Activated CD4-positive, alpha-beta memory T cell treated with anti-CD3 and anti-CD28 coated beads, Interleukin-2, amount 10 ng/mL, durations not matched to agents 7 days and 5 days (primary cell): ENCODE measurements at places on chromosomes 11 and 22. TPM values are rescaled to one million over a fixed set of nuclear protein-coding genes. Genes with fewer than 3 reads are reported as not detected.

CSNK2A3 gene
- 1.9 TPM for total RNA-seq

CD6 gene
- total RNA-seq = 299 TPM

CATSPERZ gene
- not detected for total RNA-seq

GAL3ST1 gene
- not detected for total RNA-seq

DNA sequence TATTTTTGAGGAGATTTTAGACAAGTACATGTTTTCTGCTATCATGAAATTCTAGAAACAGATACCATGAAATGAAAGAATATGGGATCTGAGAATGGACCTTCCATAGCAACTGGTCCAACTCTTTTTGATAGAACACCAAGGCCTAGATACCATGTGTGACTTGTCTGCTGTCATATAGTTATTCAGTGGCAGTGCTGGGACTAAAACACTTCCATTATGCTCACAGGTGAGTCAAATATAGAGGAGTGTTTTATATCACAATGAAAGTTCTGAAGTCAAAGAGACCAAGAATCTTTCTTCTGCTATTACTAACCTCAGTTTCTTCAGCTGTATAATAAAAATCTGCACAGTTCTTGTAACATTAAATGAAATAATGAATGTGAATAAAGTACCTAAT, 276.9 kb downstream of the DCDC1 start:
- H3K36me3 ChIP-seq = no peaks in the 10 kb centered on the region
- no peak overlapping the region for H3K4me3 ChIP-seq
- H3K4me1 ChIP-seq = no peaks in the 10 kb centered on the region
- DNase-seq = no peak
- no peak overlapping the region for H3K27ac ChIP-seq
